ENCODE measurements at places on chromosomes 7 and 10.

- DNase-seq, result no peak
Observed at GRCh38 chr7:143046426-143046851, 5.7 kb upstream of the OR6V1 start.

- DNase-seq, result peak; percentile 34
Observed at GRCh38 chr7:122304996-122305421, 459 bp upstream of the FEZF1 start.

GRCh38 chr7:106542550-106543220 lies 118.3 kb downstream of the CCDC71L start:
- peak; percentile 10 for DNase-seq

GRCh38 chr10:129967579-129968019 lies 3.5 kb upstream of the EBF3 start:
- no peak for DNase-seq

DNA sequence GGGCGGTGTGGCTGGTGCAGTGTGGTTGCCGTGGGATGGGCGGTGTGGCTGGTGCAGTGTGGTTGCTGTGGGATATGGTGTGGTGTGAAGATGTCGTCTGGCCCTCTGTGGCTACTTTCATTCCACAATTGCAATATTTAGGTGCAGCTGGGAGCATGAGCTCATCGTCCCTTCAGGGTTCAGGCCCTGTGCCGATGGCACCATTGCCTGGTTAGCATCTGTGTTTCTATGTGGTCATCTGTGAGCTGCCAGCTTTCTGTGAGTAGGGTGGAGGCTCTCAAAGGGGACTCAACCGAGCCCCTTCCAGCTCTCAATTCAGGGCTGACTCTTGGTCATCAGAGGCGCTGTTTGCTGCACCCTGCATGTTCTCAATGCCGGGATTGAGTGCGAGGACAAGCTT lies 3.6 kb downstream of the ADGRA1 start:
- no peak for DNase-seq

GRCh38 chr10:53108317-53108934 lies 335.8 kb upstream of the MBL2 start:
- no peak for DNase-seq

DNA sequence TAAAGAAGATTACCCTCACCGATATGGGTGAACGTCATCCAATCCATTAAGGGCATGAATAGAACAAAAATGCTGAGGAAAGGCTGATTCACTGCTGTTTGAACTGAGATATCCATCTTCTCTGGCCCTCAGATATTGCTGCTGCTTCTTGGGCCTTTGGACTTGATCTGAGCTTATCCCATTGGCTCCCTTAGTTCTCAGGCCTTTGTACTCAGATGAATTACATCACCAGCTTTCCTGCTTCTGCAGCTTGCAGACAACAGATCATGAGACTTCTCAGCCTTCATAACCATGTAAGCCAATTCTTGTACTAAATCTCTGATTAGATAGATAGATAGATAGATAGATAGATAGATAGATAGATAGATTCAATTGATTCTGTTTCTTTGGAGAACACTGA lies 40.2 kb downstream of the CYCS start:
- no peak for DNase-seq

DNA sequence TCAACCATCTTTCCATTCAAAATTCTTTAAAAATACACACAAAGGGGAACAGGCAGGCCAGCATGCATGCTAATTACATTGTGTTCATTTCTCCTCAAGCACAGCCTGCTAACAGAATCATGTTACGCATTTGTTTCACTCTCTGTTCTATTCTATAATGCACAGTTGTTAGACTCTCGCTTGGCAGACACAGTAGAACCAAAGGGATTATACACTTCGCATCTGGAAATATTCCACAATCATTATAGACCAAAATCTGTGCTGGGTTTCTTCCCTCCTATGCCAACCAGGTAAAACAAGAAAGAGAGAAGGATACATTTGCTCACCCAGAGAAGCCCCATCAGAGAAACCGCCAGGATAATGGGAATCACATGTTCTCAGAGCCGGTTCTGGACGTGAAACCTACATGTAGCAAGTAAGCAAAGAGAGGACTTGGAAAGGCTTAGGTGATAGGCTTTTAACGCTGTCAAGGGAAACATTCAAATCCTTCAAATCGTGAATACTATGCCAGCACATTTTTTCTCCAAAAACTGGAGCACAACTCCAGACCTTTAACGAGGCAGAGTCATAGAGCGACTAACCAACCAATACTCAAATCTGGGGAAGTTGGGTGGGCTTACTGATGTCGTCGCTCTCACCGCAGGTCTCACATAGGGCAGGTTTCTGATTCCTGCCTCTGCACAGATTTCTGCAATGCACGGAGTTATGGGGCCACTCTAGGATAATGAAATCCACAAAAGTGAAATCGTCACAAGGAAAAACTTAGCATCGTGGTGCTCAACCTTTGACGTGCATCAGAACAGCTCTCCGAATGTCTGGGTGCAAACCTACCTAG lies 380.5 kb upstream of the AUTS2 start:
- no peak for DNase-seq

DNA sequence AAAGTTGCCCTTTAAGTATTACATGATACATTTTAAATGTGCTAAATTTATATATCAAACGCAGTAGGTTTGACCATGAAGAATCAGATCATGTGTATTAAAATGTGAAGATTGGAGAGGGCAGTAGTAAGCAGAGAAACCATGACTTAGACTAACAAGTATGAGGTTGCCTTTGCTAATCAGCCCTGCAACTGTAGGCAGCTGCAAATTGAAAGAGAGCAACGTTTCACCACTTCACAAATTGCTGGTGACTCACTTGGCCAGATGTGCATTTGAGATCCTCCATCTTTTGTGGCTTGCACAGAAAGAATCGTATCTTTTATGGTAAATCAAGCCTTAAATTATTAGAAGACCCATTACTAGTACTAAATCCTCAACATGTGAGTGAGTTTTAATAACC lies 10.1 kb upstream of the SEMA3A start:
- DNase-seq, result no peak

DNA sequence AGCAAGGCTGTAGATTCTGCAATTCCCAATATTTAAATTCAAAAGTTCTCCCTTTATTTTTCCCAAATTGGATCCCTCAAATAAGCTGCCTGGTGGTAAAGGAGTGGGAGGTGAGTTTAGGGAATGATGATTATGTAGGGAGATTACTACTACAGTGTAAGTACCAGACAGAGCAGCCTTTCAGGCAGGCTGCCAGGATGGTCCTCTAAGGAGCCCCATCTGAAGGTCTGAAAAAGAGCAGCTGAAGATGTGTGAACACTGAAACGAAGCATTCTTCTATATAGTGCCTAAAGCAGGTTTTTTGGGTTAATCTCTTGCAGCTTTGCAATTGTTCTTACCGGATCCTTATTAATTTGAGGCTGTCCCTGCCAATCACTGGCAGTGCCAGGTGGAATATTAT lies 84.7 kb downstream of the CREB5 start:
- DNase-seq, result no peak

DNA sequence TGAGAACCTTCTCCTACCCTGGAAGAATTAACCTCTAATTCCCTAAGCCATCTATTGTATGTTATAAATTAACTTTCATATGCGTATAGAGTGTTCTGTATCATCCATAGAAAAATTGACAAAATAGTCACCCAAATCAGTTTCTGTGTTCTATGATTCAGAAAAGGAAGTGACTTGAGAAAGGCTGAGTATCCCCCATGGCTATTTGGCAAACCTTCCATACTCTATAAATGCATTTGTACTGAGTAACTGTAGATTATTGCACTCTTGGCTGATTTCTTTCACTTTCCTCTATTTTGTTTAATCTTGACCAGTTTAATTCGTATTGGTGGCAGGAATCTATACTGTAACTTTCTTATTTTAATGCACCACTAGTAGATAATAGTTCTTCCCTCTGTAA lies 182.2 kb downstream of the HTR7 start:
- DNase-seq, result no peak

DNA sequence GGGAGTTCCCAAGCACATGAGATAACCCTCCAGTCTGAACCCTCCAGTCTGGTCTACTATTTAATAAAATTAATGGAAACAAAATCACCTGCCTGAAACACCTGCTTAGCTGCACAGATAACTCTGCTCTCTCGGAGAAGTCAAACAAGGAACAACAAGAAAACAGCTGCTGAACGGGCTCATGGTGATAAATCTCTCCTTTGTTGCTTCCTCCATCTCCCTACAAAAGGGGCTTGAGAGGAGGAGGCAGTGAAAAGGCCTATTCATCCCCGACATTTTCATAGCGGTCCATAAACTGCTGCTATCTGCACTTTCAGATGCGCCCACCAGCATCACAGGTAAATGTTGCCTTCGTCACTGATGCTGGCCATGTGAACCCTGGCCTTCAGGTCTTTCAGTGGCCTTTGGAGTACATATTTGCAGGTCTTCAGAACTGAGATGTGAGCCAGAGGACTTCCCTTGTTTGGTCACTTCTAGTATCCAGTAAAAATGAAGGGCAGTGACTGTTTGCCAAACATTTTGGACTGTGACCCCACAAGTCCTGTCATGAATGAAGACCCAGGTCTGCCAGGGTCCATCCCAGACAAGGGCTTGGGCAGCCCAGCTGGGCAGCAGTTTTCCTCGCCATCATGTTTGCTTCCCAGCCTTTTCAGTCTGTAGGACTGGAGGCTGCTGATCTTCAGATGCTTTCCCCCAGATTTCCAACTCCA lies 15.9 kb downstream of the FKBP6 start:
- DNase-seq, result no peak

Data from right kidney (tissue), 9 donors.